ENCODE measurements at places on chromosomes 2 and 18. TPM values are rescaled to one million over a fixed set of nuclear protein-coding genes. Genes with fewer than 3 reads are reported as not detected.

TCF7L1 gene
- 8.3 TPM for total RNA-seq

PLEK gene
- total RNA-seq, result under 0.01 TPM

TRMT61B gene
- total RNA-seq, result 8.1 TPM

DAW1 gene
- total RNA-seq, result 3.3 TPM

TEKT4 gene
- not detected for total RNA-seq

PRPF40A gene
- 188 TPM for total RNA-seq

MFSD2B gene
- total RNA-seq, result not detected
